ENCODE measurements at places on chromosomes 7 and 10.

GRCh38 chr10:25895856-25896255 lies 38.2 kb upstream of the MYO3A start:
- DNase-seq, result no peak

- no peak for DNase-seq
These were observed 1.3 kb upstream of the SORCS3 start for GRCh38 chr10:104639590-104640338.

GRCh38 chr10:65793738-65794425 lies 1132.0 kb upstream of the LRRTM3 start:
- no peak for DNase-seq

DNA sequence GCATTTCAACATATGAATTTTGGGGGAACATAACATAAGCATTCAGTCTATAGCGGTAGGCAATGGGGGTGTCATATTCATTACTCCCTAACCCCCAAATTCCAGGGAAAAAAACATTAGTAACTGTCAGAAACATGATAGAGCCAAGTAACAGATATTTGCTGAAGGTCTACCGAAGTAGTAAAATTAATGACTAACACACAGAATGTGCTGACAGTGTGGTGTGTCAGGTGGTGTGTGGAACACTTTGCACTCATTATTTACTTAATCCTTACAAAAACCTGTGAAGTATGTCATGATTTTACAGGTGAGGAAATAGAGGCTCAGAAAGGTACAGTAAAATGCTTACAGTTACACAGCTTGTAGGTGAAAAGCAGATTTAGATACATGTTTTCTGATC lies 85.4 kb upstream of the RHOBTB1 start:
- DNase-seq, result no peak

GRCh38 chr7:129831424-129832058 lies 121.2 kb downstream of the UBE2H start:
- no peak for DNase-seq

DNA sequence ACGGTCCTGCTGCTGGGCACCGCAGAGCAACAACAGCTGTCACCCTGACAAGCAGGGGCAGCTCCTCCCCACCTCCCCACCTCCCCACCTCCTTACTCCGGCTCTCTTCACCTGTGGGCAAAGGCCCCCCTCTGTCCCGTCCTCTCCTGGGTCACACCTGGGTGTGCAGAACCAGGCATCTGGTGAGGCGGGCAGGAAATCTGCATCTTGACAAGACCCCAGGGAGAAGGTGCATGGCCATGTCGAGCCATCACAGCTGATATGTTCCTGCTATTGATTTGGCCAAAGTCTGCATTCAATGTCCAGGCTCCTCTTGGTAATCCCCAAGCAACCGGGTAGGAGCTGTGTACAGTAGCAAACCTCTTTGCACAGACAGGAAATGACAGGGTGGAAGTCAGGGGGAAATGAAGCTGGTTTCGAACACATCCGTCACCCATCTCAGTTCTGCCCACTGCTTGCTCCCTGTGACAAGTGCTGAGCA lies 554.2 kb downstream of the DNAJB6 start:
- DNase-seq, result no peak

GRCh38 chr7:105354383-105354782 lies 34.3 kb downstream of the SRPK2 start:
- DNase-seq, result no peak

GRCh38 chr10:117946525-117947070 lies 100.1 kb downstream of the RAB11FIP2 start:
- no peak for DNase-seq

- no peak for DNase-seq
These were observed 147.3 kb upstream of the TMEM196 start for GRCh38 chr7:19920705-19921104.

DNA sequence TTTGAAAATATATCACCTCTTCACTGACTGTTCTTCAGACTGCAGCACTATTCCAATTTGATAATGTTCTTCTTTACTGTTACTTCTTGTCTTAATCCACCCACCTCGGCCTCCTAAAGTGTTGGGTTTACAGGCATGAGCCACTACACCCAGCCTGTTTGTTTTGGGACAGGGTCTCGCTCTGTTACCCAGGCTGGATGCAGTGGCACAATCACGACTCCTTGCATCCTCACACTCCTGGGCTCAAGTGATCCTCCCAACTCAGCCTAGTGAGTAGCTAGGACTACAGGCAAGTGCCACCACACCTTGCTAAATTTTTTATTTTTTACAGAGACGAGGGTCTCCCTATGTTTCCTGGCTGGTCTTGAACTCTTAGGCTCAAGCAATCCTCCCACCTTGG lies 77.9 kb downstream of the NDUFB2 start:
- no peak for DNase-seq

- DNase-seq, result no peak
These were observed 38.1 kb downstream of the RTKN2 start for GRCh38 chr10:62230344-62231121.

GRCh38 chr10:24651923-24652322 lies 71.8 kb downstream of the ARHGAP21 start:
- no peak for DNase-seq

GRCh38 chr10:30531751-30532530 lies 97.6 kb downstream of the LYZL2 start:
- no peak for DNase-seq

DNA sequence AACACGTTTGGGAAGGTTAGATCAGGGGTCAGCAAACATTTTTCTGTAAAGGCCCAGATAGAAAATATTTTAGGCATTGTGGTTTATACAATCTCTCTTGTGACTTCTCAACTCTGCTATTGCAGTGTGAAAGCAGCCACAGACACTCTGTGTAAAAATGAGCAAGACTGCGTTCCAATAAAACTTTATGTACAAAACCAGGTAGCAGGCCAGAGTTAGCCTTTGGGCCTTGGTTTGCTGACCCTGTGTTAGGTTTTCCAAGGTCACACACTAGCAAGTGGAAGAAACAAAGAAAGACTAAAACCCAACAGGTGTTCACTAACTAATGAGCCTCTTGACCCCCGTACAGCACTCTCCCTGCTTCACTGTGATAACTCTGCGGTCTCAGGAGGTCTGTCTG lies 14.9 kb upstream of the PAXIP1 start:
- DNase-seq, result no peak

- DNase-seq, result no peak
These were observed 106.6 kb upstream of the COL1A2 start for GRCh38 chr7:94288096-94288495.

DNA sequence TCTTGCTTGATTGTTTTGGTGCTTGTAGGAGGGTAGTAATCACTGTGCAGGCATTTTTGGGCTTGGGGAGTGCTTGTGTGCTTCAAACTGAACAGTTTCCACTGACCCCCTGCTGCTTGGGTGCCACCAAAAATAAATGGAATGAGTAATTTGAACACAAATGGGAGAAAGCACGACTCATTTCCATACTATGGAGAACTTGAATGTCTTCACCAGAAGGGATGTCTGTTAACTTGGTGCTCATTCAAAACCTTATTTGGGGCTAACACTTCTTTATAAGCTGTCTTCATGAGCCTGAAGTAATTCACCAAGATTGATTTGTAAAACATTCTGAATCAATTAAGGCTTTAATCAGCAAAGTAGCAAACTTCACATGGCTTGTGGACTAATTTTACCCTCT lies 560.3 kb downstream of the SDK1 start:
- DNase-seq, result no peak

- DNase-seq, result no peak
These were observed 398.5 kb upstream of the AKR1E2 start for GRCh38 chr10:4427532-4427931.

GRCh38 chr10:84876116-84876999 lies 548.0 kb downstream of the CCSER2 start:
- no peak for DNase-seq

DNA sequence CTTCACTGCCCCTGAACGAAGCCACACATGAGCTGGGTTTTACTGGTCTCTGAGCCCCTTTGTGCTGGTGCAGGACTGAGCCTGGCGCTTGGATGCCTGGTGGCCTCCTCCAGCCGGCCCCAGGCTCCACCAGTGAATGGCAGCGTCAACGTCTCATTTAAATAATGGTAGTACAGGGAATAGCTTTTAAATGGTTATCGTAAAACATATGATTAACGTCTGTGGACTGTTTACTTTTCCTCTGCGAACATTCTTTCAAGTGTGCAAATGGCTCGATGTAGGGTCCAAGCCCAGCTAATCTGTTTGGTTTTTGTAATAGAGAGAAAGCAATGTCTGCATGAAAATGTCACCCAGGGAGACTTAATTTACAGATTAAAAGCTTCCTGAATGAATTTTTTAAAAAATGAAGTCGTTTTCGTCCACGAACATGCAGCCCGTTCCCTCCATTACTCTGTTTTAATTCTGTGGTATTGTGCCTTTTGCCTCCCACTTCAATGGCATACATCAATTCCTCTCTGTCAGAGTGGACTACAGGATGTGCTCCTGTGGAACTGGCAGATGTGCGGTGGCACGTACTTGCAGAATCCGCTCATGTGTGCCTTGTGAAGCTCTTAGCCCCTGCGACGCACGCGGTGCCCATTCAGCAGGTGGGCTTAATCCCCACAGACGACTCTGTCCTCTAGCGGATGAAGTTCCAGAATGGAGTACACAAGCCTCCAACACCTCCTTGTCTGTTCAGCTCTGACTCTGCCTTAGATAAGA lies 192.7 kb downstream of the TCF7L2 start:
- no peak for DNase-seq

GRCh38 chr7:157832421-157832820 lies 495.6 kb downstream of the DNAJB6 start:
- DNase-seq, result no peak

DNA sequence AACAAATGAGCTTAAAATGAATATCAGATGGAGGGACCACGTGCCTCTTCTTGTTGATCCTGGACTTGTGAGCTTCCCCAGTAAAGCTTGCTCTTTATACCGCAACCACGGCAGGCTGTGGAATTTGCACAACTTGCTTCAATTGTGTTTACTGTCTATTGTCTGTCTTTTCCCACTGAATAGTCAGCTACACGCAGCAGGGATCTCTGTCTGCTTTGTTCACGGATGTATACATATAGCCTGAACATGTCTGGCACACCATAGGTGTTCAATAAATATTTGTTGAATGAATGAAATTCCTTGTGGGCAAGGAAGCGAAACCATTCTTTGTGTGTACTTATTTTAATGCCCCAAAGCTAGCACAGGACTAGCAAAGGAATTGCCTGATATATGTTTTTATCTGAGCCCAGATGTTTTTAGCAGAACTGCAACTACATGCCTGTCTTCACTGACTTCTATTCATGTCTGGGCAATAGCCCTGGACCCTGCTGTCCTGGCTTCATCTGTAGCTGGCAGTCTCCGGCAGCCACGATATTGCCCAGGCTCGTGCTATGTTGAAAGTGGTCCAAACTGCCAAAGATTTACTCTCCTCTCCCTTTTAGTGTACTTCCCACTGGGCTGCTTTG lies 29.9 kb upstream of the IFRD1 start:
- DNase-seq, result no peak

DNA sequence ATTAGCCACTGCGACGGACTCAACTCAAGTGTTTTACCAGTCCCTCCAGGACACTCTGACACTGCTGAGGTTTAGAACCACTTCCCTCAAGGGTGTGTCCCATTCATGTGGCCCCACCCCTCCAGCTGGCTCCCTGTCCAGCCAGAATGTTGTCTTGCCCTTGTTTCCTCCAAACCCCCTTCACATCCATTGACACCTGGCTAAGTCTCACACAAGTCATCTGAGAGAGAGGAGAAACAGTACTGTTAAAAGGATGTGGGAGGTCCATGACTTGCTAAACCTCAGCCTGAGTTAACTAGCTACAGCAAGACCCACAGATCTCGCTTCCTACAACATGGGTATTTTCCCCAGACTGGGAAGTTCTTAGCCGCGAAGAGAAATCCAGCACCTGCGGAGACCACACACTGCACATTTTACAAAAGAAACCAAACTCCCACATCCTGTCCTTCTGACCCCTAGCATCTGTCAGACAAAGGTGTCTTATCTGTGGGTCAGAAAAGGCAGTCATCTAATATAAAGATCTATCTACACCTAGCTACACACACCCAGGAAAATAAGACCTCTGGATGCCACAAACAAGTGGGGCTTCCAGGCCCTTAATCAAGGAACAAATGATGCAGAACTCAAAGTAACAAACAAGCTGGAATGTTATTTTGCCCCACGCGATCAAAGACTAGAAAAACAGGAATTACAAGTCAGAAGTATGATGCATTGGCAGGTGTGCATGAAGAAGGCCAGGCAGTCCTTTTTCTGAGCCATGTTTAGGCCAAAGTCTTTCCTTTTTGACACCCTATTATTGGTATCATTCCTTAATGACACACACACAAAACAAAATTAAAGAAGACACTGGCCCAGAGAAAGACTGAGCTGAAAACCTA lies 13.9 kb downstream of the OSBPL3 start:
- no peak for DNase-seq

DNA sequence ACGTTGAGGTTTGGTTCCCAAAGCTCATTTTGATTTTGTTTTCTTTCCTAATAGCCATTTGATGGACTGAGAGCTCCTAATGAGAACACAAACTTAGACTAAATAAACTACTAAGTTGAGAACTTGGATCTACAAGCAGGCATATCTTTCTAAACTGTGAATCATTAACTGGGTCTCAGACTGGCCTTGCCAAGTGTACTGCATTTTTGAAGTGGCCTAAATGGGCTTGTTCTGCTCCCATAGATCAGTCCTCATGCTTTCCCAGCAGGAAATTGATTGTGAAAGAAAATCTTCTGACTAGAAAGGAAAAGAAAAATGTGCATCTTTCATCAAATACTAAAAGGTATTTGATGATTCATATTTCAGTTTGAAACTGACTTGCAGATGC lies 46.7 kb upstream of the RBM33 start:
- DNase-seq, result no peak

DNA sequence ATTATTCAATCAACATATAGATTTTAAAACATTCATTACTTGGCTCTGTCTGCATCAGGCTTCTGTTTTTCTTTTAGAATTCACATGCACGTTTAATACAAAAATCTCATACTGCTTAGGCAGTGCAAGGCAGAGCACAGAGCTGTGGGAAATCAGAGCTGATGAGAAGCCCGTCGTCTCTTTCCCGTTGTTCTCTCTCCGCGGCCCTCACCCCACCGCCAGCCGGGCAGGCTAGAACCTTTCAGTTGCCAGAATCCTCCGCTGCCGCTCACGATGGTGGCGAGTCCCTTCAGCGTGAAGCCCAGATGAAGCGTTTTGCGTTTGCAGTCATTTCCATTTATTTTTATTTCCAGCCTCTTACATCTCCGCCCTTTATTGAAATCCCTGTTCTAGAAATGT lies 648.2 kb downstream of the SDK1 start:
- no peak for DNase-seq

DNA sequence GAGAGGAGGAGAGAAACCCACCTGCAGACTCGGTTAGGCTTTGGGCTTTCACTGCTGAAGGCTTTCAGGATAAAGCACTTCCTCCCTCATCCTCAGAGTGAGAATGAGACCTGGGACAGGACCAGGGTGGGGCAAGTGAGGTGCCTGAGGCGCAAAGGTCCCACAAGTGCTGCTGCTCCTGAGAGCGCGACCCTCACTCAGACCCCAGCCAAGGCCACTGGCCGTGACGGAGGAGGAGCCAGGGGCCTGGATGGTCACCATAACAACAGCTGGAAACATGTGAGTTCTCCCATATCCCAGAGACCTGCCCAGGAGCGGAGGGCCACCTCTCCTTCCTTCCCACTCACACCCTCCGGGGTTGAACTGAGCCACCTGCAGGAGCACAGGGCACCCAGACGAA lies 46.9 kb upstream of the MKRN1 start:
- no peak for DNase-seq
